Neuronal stem cell (in vitro differentiated cells): ENCODE measurements at places on chromosomes 7 and 10.

- DNase-seq = no peak
Observed at GRCh38 chr7:29805886-29806207, 461 bp upstream of the WIPF3 start.

DNA sequence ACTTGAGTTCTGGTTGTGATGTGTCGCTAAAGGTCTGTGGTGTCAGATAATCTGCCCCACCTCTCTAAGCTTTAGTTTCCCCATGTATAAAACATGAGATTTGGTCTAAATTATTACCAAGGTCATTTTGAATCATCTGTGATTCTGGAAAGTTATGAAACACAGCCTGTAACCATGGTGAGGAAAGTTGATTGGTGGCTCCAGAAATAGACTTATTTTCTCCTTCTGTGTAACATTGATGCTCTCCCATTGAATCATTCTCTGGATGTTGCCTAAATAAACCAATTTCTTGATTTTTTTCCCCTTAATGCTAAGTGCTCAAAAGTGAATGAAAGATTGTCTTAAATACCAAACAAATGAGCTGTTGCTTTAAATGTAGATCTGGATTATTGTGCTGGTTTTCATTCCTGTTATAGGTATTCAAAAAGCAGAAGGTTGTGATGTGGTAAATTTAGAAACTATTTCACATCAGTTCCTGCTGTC lies 30.0 kb upstream of the PCGF5 start:
- DNase-seq = no peak

GRCh38 chr10:29666201-29666600 lies 31.4 kb upstream of the SVIL start:
- DNase-seq = no peak

DNA sequence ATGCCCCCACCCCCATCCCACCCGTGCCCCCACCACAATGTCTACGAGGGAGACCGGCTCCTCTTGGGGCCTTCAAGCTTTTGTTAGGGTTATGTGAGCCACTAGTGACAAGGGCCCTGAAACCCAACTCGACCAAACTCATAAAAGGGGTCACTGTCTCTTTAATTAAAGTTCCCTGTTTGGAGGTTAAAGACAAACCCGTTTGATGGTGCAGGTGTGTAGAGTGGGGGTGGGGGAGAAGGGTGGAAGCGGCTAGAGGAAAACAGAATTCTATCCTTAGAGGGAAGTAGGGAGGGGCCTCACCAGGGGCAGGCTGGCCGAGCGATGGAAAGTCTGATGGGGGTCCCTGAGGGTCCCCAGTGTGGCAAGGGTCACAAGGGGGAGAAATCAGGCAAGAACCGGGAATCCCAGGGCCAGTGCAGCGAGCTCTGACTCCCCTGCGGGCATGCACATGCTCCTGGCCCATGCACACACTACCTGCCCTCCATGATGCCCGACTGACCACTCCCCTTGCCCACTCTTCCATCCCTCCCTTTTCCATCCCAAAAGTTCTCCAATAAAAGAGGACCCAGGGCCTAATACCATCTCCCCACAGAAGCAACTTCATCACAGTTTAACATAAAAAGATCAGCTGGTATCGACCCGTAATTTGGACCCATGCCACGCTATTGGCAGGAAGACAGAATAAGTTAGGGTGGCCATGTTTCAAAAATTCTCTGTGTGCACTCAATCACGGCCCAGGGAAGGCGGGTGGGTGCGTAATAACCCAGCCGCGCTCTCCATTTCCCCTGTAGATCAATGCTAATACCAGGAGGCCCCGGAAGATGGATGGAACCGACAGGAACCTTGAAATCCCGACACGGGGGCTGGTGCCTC lies 35.9 kb upstream of the SLF2 start:
- DNase-seq = no peak
